ENCODE measurements at places on chromosomes 11 and 22.

GRCh38 chr11:40271361-40271760 is 1188.1 kb downstream of the LRRC4C start:
- DNase-seq: no peak

- no peak for DNase-seq
Measured at GRCh38 chr11:87038235-87038977, 672 bp downstream of the TMEM135 start.

GRCh38 chr11:131885431-131885830 is 515.0 kb downstream of the NTM start:
- no peak for DNase-seq

DNA sequence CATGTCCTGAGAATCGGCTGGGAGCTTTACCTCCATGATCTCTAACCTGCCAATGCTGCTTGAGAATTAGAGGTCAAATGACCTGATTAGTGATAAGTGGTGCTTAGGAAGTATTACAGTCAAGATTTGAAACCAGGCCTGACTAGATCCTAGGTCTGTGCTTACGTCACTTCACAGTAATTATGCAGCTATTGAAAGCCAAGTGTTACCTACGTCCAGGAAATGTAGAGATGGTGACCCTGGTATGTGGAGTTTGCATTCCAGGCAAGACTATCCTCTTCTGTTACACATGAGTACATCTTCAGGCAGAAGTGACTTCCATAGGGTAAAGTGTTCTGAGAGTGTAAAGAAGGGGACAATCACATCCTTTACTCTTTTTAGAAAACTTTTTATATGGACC is 530.4 kb upstream of the TENM4 start:
- no peak for DNase-seq

- no peak for DNase-seq
Measured at GRCh38 chr11:1232883-1233321, 10.0 kb downstream of the MUC5B start.

DNA sequence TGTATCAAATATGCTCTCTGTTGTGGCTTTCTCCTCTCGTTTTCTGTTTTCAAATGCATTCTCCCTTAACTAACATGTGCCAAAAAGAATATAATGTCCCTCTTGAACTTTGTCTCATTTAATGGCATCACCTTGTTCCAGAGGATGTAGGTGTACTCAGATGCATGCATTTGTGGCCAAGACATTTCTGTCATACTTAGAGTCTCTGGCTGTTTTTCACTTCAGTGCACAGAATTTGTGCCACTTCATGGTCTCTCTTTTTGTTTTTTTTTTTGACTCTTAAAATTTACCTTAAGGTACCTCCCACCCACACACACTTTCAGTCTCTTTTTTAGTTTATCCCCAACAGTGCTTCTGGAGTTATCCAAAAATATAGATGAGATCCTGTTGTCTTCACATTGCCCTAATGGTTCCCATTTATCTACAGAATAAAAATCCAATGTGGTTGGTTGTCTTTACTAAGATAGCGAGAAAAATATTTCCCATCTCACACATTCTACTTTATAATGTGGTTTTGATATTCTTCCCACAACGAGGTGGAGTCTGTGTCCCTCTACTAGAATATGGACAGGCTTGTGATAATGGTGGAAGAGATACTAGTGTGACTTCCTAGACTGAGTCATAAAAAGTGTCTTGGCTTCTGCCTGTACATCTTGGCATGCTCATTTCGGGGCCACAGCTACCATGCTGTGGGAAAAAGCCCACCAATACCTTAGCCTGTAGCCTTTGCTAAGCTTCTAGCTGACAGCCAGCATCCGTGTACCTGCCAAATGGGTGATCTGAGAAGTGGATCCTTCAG is 125.8 kb downstream of the DDX10 start:
- no peak for DNase-seq

- DNase-seq: no peak
Measured at GRCh38 chr11:93526346-93526633, 16.9 kb downstream of the SMCO4 start.

DNA sequence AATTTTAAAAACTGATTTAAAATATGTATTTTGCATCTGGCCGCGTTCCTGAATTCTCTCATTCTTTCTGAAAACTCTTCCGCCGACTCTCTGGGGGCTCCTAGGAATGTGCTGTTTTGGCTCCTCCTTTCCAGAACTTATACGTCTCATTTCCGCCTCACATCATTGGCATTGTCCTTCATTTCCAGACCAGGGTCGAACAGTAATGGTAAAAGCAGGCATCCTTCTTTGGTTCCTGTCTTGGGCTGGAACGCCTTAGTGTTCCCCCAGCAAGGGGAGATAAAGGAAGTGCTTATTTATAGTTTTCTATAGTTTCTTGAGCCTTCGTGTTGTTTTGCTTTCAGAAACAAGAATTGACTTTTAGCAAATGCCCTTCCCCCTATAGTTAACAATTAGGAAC is 10.9 kb upstream of the TNNT3 start:
- DNase-seq: no peak

- no peak for DNase-seq
Measured at GRCh38 chr11:122178795-122179194, 62.8 kb upstream of the BLID start.

- no peak for DNase-seq
Measured at GRCh38 chr11:130211144-130211543, 51.6 kb downstream of the ST14 start.

GRCh38 chr22:39098576-39098975 is 1.5 kb downstream of the APOBEC3H start:
- DNase-seq: no peak

DNA sequence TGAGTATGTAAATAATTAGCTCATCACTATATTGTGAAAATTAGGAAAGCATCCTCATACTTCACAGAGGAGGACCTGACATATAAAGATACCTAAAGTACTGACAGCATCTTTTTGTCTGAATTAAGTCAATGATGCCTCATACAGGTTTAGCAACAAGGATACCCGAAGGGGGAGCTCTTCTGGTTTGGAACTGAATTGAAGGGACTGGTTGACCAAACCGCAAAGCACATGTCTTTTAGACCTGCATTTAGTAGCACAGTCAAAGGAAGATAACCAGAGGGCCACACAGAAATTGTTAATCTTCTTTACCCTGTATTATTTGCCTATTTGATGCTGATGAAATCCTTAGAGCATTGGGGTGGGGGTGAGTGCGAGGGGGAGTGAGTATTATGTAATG is 12.9 kb upstream of the WT1 start:
- no peak for DNase-seq

GRCh38 chr11:11477695-11478420 is 124.8 kb upstream of the CSNK2A3 start:
- DNase-seq: no peak

GRCh38 chr11:95895815-95896214 is 28.1 kb downstream of the MTMR2 start:
- DNase-seq: no peak

- no peak for DNase-seq
Measured at GRCh38 chr11:128928400-128928799, 14.3 kb downstream of the TP53AIP1 start.

- DNase-seq: peak; percentile 53
Measured at GRCh38 chr11:18171377-18172000, 1.1 kb upstream of the MRGPRX4 start.

GRCh38 chr11:125951731-125952130 is 5.9 kb downstream of the VSIG10L2 start:
- DNase-seq: no peak

- peak; percentile 2 for DNase-seq
Measured at GRCh38 chr11:130218501-130219070, 59.0 kb downstream of the ST14 start.

DNA sequence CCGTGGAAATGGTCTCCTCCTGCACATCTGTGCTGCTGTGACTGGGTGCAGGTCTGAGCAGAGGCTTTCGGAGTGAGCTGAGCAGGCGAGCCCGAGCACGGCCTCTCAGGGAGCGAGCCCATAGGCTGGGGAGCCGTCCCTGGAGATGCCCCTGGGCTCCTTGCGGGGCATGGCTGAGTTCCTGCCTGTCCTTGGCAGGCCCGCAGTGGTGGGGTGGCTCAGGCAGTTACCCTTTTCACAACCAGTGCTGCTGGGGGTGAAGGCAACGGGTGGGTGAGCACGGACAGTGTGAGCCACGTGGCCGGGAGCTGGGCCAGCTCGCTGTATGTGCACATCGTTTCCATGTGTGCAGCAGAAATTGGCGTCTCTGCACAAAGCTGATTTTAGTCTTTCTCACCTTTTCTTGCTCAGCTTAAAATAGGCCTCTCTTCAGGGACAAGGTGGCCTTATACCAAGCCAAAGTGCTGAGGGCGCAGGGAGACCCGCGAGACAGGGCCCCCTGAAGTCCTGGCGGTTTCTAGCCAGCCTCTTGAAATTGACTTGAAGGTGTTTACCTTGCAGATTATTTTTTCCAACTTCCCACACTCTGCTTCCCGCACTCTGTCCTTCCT is at the start of gene TP53AIP1:
TSS of gene TP53AIP1 (minus strand) at position 55 of the 611 bp plus-strand sequence. CDS start 5,053 bp downstream, outside the sequence.
- no peak for DNase-seq

GRCh38 chr11:36509201-36509639 is 852 bp downstream of the TRAF6 start:
- no peak for DNase-seq

- DNase-seq: peak; percentile 59
Measured at GRCh38 chr11:61598886-61599868, 18.3 kb upstream of the SYT7 start.

- DNase-seq: no peak
Measured at GRCh38 chr11:37811349-37811748, 1213.3 kb upstream of the RAG2 start.

- no peak for DNase-seq
Measured at GRCh38 chr11:66694056-66694410, 16.3 kb upstream of the RBM4B start.

DNA sequence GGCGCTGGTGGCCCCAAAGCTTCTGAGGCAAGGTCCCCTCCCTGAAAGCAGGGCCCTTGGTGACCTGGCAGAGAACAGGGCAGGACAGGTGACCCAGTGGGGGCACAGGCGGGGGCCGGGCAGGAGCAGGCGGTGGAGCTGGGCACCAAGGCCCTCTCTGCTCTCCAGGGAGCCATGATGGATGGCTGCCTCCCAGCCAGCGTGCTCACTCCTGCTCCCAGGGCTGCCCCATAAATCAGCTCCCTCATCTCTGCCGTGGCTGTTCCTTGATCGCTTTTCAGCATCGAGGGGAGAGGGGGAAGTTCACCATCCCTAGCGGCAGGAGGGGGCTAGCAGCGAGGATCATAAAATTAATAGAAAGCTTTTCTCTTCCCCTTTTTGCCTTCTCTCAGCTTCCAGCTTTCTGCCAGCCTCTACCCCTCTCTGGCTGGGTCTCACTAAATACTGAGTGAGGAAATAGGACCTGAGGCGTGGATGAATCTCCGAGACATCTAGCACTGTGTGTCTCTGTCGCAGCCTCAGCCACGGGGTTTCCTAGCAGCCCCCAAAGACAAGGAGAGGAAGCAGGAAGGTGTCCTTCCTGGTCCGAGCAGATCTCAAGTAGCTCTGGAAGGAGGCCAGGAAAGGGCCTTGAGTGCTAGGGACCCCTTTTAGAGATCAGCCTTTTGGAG is 22.2 kb upstream of the ELFN2 start:
- no peak for DNase-seq

GRCh38 chr22:44389181-44389580 is 76.4 kb upstream of the SHISAL1 start:
- peak; percentile 9 for DNase-seq

- DNase-seq: no peak
Measured at GRCh38 chr11:44731685-44732430, 5.1 kb downstream of the TSPAN18 start.

- DNase-seq: no peak
Measured at GRCh38 chr11:36443661-36444060, 66.4 kb downstream of the TRAF6 start.

DNA sequence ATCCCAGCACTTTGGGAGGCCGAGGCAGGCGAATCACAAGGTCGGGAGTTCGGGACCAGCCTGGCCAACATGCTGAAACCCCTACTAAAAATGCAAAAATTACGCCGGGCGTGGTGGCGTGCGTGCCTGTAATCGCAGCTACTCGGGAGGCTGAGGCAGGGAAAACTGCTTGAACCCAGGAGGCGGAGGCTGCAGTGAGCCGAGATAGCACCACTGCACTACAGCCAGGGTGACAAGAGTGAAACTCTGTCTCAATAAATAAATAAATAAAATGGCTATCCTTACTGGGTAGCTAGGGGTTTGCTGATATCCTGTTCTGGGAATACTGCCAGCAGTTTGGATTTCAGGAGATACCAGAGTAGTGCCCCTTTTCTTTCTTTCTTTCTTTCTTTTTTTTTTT is 2.4 kb upstream of the RBM14 start:
- no peak for DNase-seq

DNA sequence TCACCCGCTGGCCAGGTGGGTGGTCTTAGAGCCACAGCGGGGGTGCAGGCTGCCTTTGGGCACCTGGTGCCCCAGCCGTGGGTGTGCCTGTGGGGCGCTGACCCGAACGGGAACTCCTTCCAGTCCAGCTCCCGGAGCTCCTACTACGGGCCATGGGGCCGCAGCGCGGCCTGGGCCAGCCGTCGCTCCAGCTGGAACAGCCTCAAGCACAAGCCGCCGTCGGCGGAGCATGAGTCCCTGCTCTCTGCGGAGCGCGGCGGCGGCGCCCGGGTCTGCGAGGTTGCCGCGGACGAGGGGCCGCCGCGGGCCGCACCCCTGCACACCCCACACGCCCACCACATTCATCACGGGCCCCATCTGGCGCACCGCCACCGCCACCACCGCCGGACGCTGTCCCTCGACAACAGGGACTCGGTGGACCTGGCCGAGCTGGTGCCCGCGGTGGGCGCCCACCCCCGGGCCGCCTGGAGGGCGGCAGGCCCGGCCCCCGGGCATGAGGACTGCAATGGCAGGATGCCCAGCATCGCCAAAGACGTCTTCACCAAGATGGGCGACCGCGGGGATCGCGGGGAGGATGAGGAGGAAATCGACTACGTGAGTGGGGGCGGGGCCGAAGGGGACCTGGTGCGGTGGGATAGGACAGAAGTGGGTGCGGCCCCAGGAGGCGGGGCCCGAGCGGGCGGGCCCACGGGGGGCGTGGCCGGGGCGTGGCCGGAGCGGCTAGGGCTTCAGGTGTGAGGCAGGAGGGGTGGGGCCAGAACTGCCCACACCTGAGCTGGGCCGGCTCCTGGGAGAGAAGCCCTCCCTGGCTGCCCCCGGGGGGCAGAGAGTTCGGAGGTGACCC is 91.5 kb downstream of the CACNA1I start:
- peak; percentile 96 for DNase-seq

DNA sequence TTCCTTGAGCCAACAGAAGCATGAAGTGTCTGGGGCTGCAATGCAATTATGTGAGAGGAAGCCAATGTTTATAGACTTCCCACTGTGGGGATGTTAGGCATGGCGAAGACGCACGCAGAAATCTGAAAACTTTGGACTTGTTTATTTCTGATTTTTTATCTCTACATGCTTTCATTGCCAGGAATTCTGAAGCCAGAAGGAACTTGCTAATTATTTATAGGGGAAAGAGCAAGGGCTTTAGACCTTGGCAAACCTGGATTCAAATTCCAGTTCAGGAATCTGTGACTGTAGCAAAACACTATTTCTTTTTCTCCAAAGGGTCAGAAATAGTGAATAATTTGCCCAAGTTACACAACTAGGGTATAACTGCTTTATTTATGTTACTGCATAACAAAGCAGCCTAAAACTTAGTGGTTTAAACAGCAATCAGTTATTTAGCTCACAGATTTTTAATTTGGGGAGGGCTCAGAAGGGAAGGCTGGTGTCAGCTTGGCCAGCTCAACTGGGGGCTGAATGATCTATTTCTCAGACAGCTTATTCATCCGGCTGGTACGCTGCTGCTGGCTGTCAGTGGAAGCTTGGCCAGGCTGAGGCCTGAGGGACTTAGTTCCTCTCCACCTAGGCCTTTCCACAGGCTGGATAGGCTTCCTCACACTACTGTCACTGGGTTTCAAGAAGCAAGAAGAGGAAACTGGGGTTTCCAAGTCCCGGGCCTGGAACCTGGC is 1.9 kb upstream of the OR6Q1 start:
- no peak for DNase-seq

- peak; percentile 39 for DNase-seq
Measured at GRCh38 chr11:31240340-31240904, 129.1 kb downstream of the DCDC1 start.

- no peak for DNase-seq
Measured at GRCh38 chr22:27844256-27844655, 42.7 kb upstream of the MN1 start.

All from WTC11 (cell line).